ENCODE measurements at places on chromosomes 4 and X.

- no peak for DNase-seq
These were observed 36.1 kb downstream of the RAI2 start for GRCh38 chrX:17824980-17825379.

DNA sequence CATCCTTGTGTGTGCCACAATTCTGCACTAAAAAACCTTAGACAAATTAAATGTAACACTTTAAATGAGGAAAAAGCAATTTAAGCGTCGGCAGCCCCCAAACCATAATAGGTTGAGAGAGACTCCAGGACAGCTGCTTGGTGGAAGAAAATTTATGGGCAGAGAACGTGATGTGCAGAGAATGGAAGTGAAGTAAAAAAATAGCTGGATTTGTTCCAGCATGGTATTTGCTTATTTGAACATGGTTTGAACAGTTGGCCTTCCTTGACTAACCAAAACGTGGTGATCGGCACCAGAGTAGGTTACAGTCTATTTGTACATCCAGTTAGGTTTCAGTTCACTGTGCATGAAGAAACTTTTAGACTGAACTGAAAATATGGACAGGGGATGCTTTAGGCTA lies 343.0 kb upstream of the CPEB2 start:
- no peak for DNase-seq

- peak; percentile 65 for DNase-seq
These were observed 52.1 kb downstream of the SEL1L3 start for GRCh38 chr4:25810461-25811373.

DNA sequence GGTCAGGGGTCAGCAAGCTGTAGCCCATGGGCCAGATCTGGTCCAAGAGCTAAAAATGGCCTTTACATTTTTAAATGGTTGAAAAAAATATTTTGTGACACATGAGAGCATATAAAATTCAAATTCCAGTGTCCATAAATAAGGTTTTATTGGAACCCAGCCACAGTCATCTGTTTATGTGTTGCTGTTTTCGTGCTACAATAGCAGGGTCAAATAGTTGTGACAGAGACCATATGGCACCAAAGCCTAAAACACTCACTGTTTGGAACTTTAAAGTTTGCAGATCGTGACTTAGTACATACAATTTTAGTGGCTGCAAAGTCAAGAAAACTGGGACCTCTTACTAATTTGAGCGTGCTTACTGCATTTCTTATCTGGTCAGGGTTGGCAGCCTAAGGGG lies 29.2 kb downstream of the LAMP2 start:
- DNase-seq, result no peak

GRCh38 chr4:24174602-24175001 lies 284.8 kb upstream of the PPARGC1A start:
- DNase-seq, result peak; percentile 22

DNA sequence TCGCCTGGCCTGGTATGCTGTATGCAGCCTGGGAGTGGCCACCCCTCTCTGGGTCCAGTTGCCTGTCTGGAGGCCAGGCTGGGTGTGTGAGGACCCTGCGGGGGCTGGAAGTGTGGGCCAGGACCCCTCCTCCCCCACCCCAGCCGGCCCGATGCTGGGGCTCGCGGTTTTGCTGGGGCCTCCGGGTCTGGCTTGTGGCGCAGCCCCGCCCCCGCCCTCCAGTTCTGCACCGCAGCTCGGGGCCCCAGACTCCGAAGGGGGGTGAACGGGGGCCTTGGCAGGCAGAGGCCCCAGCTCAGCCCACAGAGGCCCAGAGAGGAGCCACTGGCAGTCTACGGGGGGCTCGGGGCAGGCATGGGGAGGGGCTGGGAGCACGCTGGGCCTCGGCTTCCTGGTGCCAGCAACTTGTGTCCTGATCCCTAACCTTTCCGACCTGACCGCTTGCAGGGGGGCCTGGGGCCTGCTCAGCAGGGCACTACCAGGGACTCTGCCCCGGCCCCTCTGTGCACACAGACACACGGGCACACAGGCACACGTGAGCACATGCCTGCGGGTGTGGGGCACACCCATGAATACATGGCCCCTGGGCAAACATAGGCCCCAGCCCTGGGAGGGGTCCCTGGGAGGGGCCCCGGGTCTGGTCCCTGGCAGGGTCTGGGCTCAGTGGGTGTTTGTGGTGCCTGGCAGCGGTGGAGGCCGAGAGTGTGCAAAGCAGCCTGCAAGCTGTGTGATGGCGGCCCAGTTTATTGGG lies 21.4 kb upstream of the FGFR3 start:
- DNase-seq, result no peak

GRCh38 chr4:67549123-67549522 lies 3.8 kb upstream of the CENPC start:
- DNase-seq, result peak; percentile 2

DNA sequence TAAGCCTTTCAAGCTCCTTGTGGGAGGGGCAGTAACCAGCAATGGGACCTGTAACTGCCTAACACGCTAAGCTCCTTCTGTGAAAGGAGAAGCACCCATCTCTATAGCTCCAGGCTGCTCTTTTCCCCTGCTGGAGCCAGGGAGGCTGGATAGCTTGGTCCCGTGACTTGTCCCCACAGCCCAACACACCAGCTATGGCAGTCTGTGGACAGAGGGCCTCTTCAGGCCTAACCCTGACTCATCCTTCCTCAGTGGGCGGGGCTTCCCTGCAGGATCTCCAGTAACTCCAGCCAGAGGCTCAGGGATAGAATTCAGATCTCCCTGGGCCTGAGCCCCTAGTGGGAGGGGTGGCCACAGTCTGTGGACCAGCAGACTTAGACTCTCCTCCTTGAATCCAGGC lies 1290.1 kb downstream of the PCDH7 start:
- no peak for DNase-seq

- peak; percentile 1 for DNase-seq
These were observed 98.7 kb upstream of the KIT start for GRCh38 chr4:54558889-54559677.

DNA sequence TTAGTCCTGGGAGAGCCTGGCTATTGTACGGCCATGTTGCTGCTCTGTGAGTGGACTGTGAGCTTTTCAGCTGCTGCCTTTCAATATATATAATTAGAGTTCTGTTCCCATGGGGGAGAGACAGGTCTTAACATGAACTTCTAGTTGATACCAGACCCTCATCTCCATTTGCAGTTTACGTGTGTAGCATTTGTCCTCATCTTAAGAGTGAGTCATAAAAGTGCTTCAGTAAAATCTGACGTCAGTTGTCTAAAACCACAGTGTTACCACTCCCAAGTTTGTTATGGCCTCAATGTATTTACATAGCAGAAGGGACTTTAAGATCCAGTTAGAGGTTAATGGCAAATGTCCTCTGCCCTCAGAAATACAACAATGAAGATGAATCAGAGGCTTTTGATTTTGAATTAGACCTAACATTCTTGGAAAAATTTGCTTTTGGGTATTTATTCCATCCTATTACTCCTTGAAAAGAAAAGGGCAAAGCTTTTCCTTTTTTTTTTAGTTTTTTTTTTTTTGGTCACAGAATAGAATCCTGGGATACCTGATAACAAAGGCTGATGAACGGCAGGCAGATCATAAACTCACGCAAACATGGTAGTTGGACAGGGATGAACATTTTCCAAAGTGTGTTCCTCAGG lies 38.6 kb downstream of the PHOX2B start:
- DNase-seq, result no peak

GRCh38 chrX:25544641-25545040 lies 528.9 kb upstream of the ARX start:
- no peak for DNase-seq
